Activated B cell treated with CpG ODN at 0.5 μM for 24 hours (primary cell): ENCODE measurements at places on chromosomes 7 and 10. TPM values are rescaled to one million over a fixed set of nuclear protein-coding genes. Genes with fewer than 3 reads are reported as not detected.

PCLO gene
- total RNA-seq, result 0.05 and 0.07 TPM in 2 replicates

GPR15LG gene
- total RNA-seq, result not detected in 2 replicates

- DNase-seq, result no peak
These were observed 278.0 kb upstream of the KLF14 start for GRCh38 chr7:131011976-131012375.

DNA sequence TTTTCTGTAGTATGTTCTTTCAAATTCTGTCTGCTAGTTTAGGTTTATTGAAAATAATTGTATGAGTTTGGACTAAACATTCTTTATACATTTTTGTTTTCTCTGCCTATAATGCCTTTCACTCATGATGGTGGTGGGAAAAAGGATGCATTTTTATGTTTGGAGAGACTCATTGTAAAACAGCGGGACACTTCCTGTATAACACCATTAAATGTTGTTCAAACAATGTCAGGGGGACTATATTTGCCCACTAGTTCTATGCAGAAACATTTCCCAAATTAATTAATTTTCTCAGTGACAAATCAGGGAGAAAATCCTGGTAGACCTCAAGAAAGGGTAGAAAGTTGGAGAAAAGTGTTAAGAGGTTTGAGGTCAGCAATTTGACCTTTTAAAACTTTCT lies 207.7 kb downstream of the MALRD1 start:
- DNase-seq, result no peak

GPR85 gene
- total RNA-seq, result not detected in 2 replicates

GRCh38 chr10:62183442-62183841 lies 85.2 kb downstream of the RTKN2 start:
- no peak for DNase-seq

COBL gene
- not detected in 2 replicates for total RNA-seq

DNA sequence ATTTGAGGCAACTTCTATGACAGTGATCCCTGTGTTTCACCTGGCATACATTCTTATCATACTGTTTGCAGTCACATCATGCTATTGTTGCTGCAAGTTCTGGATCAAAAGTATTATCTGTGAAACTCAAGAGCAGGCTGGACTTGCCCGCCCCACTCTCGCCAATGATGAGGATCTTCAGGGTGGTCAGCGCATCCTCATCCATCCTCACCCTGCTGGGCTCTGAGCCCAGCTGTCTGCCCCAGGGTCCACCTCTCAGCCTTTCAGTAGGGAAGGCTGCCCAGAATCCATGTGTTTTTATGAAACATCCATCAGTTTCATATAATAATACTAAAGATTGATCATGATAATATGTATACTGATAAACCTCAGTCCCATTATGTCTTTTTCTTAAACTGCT lies 55.4 kb upstream of the KIF5B start:
- DNase-seq, result no peak

GPR141 gene
- total RNA-seq, result not detected in 2 replicates

PDZD7 gene
- total RNA-seq, result 0.11 TPM in 1 of 2 replicates, not detected in the other

ASNS gene
- 92.1 and 101 TPM in 2 replicates for total RNA-seq

DNA sequence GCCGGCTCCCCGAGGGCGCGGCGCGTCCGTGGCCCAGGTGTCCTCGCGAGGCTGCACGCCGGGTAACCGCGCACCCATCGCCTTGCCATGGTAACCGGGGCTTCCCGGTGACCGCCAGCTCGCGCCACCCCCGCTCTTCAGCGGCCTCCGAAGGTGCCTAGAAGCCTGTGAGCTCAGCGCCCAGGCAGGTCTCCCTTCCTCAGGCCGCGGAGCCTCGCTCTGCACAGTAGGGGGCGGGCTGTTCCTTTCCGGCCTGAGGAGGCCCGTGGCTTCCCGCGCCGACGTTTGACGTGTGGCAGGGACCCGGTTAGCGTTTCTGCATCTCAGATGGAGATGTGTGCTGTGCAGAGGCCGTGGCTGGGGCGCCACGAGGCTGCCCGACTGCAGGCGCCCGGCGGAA lies 117.1 kb downstream of the DYNC2I1 start:
- DNase-seq, result no peak

PCDH15 gene
- total RNA-seq, result not detected in 2 replicates

DNA sequence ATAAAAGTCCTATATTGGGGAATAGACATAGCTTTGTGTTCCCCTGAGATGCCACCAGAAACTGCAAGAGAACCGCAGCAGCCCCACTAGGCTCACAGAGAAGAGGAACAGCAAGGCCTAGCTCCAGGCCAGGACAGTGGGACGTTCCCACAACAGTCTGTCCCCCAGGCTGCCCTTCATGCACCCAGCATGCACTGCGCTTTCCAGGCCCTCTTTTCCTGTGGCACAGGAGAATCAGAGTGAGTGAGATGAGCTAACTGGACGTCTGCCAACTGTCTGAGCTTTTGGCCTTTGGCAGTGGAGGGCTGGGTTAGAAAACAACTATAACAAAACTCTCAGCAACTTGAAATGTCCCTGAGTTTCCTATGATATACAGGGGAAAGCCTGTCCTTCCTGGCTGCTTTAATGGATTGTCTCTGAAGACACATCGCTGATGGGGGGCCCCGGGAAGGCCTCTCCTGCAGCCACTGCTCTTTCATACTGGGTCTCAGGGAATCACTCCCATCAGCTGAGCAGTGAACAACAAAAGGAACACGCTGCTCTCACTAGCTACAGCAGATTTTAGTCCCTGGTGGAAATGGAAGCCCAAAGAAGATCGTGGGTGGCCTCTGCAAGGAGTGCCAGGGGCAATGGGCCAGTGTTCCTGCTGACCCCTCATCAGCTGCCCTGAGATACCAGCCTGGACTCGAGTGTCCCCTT lies 53.5 kb downstream of the PODXL start:
- DNase-seq, result no peak

GRCh38 chr7:47956220-47956619 lies 8.0 kb upstream of the PKD1L1 start:
- DNase-seq, result no peak

ANKRD1 gene
- not detected in 2 replicates for total RNA-seq

HOXA6 gene
- not detected in 2 replicates for total RNA-seq

GRCh38 chr10:74186678-74187077 lies 35.7 kb downstream of the ADK start:
- DNase-seq, result no peak

- DNase-seq, result no peak
These were observed 581.2 kb downstream of the SUGCT start for GRCh38 chr7:40716052-40716451.

- DNase-seq, result no peak
These were observed 15.0 kb upstream of the COL28A1 start for GRCh38 chr7:7550663-7551062.

- DNase-seq, result peak; percentile 47
These were observed 15.2 kb upstream of the FRMPD2 start for GRCh38 chr10:48289501-48290238.

GRCh38 chr10:84269773-84270172 lies 24.9 kb downstream of the RGR start:
- DNase-seq, result no peak

- no peak for DNase-seq
These were observed 66.7 kb downstream of the CREB3L2 start for GRCh38 chr7:137934941-137935883.

PLAC9 gene
- not detected in 2 replicates for total RNA-seq

CYP3A7 gene
- not detected in 2 replicates for total RNA-seq

DNA sequence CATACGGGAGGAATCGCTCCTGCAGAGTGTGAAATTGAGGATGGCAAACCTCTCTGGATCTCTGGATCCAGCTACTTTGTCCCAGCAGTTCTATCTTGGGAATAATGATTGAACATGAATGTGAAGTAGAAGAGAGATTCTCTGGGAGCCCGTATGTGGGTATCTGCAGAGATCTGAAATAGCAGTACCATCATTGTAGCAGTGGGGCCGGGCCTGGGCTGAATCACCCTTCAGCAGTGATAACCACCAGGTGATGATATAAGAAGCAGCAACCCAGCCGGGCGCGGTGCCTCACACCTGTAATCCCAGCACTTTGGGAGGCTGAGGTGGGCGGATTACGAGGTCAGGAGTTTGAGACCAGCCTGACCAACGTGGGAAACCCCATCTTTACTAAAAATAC lies 51.9 kb downstream of the SKIDA1 start:
- DNase-seq, result no peak

UPK3BL2 gene
- 36.8 and 45.3 TPM in 2 replicates for total RNA-seq

CNPY1 gene
- not detected in 2 replicates for total RNA-seq

DNA sequence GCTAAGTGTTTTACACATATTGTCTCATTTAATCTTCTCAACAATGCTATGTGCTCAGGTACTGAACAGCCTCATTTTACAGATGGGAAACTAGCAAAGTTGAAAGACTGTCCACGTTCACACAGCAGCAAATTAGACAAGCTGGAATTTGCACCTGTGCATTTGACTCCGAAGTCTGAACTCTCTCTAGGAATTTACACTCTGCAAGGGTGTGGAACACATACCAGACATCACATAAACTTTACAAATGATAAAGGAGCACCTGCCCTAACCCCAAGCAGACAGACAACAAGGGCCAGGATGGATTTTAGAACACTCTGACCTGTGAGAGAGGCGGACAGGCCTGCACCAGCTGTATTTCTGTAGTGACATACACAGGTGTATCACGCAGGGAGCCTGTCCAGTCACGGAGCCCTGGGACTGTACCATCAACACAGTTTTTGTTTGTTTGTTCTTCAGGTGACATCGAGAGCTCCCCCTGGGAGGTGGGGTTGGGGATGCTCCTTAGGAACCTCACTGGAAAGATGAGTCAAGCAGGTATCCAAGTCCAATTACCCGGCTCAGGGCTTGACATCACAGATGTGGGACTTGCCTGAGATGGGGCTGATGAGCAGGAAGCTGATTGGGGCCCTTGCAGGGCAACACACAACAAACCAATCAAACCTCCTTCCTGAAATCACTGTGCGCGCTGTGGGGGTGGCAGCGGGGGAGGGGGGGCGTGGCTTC lies 31.0 kb downstream of the MKI67 start:
- DNase-seq, result no peak

DNA sequence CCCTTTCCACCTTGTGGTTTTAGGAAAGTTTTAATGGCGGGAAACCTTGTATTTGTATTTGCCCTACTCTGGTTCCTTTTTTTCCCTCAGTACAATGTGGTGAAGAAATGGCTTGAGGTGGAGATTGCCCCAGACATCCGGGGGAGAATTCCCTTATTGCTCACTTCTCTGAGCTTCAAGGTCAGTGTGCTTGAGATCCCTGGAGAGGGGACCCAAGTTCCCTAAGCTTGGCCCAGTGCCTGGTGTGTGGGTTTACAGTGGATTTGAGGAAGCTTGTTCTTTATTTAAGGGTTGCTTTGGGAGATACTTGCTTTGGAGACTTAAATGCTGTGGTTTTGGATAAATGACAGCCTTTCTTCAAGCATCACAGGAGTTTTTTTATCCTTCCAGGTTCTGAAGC lies 18.3 kb downstream of the CALHM2 start:
- no peak for DNase-seq

DNA sequence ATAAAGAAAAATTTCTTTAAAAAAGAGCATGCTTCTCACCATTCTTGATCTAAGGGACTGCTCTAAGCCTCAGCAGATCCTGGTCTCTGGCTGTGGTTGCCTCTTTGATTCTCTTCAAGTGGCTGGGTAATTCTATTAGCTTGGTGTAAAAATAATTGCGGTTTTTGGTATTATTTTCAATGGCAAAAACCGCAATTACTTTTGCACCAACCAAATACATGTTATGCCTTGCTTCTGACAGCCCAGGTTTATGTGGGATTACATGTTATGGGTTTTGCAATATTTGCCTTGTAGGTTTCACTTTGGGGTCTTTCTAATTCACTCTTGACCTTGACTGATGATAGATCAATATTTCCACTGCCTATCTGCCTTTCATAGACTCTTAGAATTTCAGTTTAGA lies 20.0 kb upstream of the CREB5 start:
- no peak for DNase-seq

DNA sequence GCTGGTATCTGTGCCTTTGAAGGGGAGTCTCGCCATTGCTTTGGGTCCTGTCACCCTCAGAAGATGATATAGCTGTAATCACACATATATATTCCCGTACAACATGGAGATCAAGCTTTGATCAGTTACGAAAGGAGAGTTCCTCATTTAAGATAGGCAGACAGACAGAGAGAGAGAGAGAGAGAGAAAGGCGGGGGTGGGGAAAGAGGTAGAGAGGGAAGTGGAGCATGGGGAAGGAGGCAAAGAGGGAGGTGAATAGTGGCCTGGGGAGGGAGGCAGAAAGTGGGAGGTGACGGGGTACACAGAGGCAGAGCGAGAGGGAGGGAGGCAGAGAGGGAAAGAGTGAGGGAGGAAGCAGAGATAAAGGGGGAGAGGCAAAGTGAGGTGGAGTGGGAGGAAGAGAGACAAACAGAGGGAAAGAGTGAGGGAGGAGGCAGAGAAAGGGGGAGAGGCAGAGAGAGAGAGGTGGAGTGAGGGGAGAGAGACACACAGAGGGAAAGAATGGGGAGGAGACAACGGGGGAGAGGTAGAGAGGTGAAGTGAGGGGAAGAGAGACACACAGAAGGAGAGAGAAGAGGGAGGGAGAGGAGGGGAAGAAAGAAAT lies 44.6 kb upstream of the C1QL3 start:
- DNase-seq, result no peak

GRCh38 chr10:103470761-103471653 lies 8.0 kb downstream of the CALHM3 start:
- DNase-seq, result peak; percentile 70

OLAH gene
- total RNA-seq, result not detected in 2 replicates

CADPS2 gene
- total RNA-seq, result not detected in 2 replicates

DNA sequence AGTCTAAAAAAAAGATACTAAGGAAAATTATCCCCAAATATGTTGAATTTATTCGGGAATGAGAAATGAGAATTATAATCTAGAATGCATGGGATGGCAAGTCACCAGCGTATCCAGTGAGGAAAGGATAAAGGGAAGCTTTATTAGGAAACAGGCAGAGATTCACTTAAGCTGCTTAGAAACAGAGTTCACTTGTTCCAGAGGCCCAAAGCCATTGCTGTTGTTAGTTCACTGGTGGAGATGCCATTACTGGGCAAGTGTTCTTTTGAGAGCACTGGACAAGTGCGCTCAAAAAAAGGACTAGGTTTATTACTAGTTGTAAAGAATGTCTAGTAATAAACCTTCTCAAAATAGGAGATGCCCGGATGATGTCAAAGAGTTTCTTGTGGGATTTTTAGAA lies 51.2 kb downstream of the MICU1 start:
- DNase-seq, result no peak

DNA sequence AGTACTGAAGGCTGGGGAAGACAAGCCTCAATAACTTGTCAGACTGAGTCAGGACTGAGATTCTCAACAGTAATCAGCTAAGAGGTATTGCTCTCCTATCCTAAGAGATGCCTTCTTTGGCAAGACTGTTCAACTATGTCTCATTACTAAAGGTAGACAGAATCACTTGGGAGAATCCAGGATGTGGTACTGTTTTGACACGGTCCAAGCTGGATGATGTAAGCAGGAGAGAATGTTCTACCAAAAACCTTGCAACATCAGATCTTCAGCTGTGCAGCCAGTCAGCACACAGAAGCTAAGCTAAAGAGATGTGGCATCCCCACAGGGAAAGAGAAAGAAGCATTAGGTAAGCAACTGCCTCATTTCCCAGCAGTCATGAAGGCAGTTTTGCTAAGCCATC lies 391.4 kb downstream of the NRG3 start:
- no peak for DNase-seq

DNA sequence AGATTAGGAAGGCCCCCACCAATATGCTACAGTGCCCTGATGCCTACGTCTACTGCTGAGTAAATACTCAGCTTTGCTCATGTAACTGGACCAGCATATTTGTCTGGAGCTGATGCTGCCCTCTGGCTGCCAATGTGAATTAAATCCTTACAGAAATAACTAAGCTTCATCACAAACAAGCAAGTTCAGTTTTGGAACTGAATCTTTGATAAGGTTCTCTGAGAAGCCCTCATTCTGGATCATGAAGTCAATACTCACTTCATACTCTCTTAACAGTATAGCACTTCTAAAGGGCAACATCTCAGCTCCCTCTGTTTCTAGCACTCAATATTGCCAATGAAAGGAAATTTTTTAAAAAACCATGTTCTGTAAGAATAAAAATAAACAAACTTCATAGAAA lies 246.7 kb downstream of the ETV1 start:
- no peak for DNase-seq

TAS2R3 gene
- total RNA-seq, result 2.8 and 3.3 TPM in 2 replicates
